Effector CD8-positive, alpha-beta T cell (primary cell): ENCODE measurements at places on chromosomes 13 and 19.

- DNase-seq, result no peak
Observed at GRCh38 chr13:108929532-108930206, 300.3 kb downstream of the MYO16 start.

- DNase-seq, result no peak
Observed at GRCh38 chr19:46764817-46765291, 18.6 kb upstream of the STRN4 start.

- DNase-seq, result no peak
Observed at GRCh38 chr19:37973666-37974065, 66.7 kb downstream of the SIPA1L3 start.

- no peak for DNase-seq
Observed at GRCh38 chr13:100789025-100789424, 114.4 kb upstream of the TMTC4 start.

GRCh38 chr13:78827471-78827870 lies 168.5 kb upstream of the OBI1 start:
- DNase-seq, result no peak

DNA sequence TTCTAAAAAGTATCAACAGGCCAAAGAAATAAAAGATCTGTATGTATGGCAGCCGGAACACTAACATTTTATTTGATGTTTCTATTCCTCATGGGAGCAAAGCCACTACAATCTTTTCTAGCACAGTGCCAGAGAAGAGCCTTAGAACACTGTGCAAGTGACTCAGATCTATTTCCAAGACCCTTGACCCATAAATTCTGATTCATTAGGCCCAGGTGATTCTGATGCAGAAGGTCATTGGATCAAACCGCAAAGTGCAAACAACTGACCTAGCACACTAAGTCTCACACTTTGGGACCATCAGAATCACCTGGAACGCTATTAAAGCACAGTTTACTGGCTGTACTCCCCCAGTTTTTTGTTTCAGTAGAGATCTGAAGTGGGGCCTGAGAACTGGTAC lies 87.6 kb downstream of the MYCBP2 start:
- no peak for DNase-seq

DNA sequence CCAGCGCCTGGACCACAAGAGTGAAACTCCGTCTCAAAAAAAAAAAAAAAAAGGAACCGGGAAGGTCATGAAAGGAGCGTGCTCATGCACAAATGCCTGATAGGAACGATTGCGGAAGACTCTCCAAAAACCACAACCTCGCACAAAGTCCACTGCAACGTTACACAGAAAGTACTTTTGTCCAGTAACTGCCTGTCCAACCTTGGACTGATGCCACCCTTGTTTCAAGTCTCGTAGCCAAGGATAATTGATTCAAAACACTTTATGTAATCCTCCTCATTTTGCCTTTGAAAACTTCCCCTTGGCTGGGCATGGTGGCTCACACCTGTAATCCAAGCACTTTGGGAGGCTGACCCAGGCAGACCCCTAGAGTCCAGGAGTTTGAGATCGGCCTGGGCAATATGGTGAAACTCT lies 13.7 kb downstream of the LGALS7 start:
- DNase-seq, result no peak

- DNase-seq, result no peak
Observed at GRCh38 chr19:6242677-6243076, 37.1 kb downstream of the MLLT1 start.

- DNase-seq, result no peak
Observed at GRCh38 chr19:2524840-2525723, 49.2 kb downstream of the GADD45B start.

GRCh38 chr19:8673276-8673891 lies 25.2 kb downstream of the ACTL9 start:
- DNase-seq, result no peak
